ENCODE measurements at places on chromosomes 12 and 14.
A peak's percentile ranks its signal among the peaks of the same experiment; 100 is the strongest.

DNA sequence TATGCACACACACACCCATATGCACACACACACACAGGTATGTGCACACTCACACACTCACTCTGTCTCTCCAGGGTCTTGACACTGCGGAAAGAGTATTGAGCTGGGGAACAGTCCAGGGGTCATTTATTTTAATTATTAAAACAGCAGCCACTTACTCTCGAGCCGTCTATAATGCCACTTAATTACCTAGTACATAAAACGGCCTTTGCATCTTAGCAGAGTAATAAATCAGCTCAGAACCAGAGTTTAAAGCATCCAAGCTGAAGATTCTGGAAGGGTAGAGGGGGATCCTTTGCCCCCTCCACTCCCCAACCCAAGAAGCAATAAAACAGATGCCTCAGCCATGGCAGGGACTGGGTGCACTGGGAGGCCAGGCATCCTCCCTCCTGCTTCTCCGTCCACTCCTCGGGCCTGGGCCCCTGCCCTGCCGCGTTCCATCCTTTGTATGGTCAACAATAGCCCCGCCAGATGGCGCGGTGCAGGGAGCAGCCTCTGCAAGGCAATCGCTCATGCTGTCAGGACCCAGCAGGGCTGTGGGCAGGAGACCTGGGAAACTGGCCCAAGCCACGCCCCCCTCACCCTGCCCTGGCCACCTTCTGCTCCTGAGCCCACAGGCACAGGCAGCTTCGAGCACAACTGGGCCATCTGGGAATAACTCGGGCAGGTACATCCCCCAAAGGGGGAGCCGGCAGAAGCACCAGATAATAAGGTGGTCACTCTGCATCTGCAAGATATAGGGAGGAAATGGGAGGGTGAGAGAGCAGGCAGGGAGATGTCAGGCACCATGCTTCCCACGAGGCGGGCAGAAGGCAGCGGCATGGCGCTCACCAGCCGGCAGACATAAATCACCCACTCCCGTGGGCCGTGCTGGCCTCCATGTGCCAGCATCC, 40.9 kb downstream of the CCDC85C start:
- no peak for DNase-seq

DNA sequence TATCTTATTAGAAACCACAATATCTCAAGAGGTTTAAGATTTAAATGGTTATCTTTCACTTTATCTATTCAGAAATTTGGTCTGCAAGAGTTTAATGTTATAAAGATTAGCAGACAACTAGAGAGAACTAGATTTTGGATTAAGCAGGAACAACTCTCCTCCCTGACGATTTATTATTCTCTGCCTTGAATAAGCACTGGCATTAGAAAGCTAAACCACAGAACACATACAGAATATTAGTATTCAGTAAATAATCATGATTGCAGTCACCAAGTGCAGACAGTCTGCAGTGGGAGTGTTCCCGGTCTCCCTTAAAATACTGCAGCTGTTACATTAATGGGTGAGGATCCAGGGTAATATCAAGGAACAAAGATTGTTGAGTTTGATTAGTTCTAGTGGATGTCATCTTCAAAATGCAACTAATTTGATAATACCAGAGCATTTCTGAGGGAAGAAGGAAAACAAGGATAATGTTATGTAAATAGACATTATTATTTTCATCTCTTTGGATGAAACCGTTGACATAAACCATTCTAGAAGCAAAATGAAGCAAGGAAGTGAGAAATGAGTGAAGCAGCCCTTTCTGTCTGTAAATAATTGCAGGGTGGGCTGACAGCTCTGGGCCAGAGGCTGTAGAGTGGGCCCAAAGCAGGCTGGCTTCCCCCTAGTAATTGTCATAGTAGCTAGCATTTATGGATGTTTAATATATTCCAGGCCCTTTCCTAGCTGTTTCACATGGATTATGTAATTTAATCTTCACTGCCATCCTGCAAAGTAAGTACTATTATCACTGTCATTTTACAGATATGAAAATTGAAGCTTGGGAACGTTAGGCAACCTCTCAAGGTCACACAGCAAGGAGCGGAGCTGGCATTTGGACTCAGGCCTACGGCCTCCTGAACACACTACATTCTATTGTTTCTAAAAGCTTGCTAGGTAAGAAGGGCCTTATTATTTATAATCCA, 79.4 kb downstream of the DYRK2 start:
- DNase-seq: no peak

- DNase-seq: peak; percentile 15
Observed at GRCh38 chr14:101222362-101223070, 319.0 kb upstream of the RTL1 start.

DNA sequence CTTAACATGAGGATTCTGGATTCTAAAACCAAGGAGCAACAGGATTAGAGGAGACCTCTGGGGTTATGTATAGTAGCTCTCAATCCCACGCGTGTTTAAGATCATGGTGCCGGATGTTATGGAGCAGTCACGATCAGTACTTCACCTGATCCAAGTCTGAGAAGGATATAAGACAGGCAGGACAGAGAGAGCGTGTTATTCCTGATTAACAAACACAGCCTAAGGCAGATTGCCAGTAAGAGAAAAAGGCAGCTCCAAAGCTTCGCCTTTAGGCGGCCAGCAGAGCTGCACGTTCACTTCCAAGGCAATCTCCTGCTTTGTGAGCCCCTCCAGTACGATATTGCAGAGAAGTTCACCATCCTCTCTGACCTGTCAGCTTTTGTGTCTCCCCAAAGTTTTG, 5.5 kb downstream of the SETD3 start:
- DNase-seq: peak; percentile 42

GRCh38 chr12:113242026-113242418, 20.8 kb downstream of the TPCN1 start:
- DNase-seq: peak; percentile 28

GRCh38 chr12:41467591-41468325, 279.6 kb downstream of the PDZRN4 start:
- DNase-seq: no peak

GRCh38 chr12:72453550-72453949, 181.4 kb downstream of the TRHDE start:
- DNase-seq: no peak

DNA sequence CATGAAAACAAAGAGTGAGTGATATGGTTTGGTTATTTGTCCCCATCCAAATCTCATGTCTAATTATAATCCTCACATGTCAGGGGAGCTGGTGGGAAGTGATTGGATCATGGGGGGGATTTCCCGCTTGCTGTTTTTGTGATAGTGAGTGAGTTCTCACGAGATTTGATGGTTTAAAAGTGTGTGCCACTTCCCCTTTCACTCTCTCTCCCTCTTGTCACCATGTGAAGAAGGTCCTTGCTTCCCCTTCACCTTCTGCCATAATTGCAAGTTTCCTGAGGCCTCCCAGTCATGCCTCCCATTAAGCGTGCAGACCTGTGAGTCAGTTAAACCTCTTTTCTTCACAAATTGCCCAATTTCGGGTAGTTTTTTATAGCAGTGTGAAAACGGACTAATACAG, 2.1 kb upstream of the ATXN7L3B start:
- DNase-seq: no peak

DNA sequence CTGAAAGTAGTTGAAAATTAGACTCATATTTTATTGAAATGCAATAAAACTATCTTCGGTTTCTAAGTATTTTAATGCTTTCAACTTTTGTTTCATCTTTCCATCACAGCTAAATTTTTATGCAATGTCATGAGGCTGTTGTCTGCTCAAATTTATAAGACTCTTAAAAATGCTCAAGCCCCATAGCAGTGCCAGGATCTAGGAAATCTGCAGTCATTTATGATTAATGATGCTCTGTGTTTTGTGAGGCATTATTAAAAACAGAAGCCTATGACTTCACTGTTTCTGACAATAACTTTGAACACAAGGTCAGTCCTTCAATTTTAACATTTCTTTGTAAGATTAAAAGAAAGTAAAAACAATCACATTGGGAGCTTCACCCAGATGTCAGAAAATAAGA, 112.5 kb downstream of the ALX1 start:
- no peak for DNase-seq

DNA sequence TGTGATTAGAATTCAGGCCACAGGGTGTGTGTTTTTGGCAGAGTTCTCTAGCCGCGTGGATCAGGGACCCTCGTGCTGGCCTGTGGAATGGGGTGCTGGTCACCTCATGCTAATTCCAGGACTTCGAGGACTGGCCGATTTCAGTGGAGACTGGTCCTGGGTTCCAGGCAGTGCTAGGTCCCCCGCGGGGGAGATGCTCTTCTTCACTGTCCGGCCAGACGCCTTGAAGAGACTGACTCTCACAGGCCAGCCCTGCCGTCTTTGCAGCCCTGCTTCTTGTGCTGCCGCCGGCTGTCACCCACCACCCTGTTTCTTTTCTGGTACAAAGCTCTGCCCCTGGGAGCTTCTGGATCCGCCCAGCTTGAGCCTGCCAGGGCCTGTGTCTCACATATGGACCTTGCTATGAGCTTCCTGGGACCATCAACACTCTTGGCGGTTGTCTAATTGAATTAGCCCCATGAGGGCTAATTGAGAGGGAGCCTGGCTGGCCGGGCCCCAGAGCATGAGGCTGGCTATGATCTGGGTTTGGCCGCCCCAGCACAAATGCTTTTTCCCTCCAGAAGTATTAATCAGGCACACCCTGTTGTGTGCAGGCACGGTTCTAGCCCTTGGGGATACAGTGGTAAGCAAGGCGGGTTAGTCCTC, 8.2 kb downstream of the MLXIP start:
- peak; percentile 65 for DNase-seq

- peak; percentile 78 for DNase-seq
Observed at GRCh38 chr12:28872654-28873268, 276.3 kb upstream of the FAR2 start.

- no peak for DNase-seq
Observed at GRCh38 chr12:109902891-109903418, 2.9 kb downstream of the TCHP start.

DNA sequence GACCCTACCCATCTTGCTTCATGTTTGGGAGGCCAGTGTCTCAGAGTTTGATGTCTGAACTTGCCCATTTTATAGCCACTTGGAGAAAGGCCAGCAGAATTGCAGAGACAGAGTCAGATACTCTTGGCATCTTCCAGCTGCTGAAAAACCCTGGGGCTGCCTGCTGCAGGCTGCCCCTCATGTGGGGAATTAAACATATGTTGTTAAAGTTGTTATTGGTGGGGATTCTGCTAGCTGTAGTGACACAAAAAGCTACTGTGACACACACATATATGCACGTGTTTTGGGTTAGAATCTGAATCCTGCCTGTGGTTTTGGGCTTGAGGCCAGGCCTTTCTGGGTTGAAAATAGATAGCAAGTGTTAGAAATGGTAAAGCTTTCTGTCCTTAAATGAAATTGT, 1288.4 kb downstream of the AACS start:
- no peak for DNase-seq

GRCh38 chr14:89702073-89702875, 252.3 kb downstream of the EFCAB11 start:
- no peak for DNase-seq

- DNase-seq: no peak
Observed at GRCh38 chr12:20245491-20245890, 122.8 kb upstream of the PDE3A start.

DNA sequence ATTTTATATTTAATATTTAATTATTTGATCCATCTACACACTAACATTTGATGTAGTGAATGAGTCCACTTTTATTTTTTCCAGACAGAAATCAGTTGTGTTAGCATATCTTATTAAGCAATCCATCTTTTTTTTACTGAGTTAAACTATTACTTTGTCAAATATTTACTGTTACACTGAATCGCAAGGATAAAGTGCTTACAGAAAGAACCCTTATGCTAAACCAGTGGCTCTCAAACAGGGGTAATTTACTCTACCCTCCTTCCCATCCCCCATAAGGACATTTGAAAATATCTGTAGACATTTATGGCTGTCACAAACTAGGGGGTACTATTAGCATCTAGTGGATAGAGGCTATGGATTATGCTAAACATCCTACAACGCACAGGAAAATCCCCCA, 508.2 kb downstream of the C12orf50 start:
- no peak for DNase-seq

DNA sequence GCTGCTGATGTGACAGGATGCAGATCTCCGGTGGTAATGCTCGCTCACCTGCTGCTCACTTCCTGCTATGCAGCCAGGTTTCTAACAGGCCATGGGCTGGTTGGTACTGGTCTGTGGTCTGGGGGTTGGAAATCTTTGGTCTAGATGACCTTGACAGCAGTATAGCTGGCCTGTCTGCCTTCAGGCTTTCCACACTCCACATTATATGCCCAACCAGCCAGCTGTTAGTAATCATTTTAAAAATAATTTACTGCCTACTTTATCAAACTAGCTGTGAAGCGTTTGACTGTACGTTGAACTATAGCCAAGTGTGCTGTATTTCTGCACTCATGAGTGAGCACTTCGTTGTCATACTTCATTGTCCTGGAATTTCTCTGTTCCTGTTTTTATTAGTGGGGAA, 424.0 kb upstream of the GARIN6 start:
- no peak for DNase-seq

GRCh38 chr12:13038491-13039161, 5.6 kb upstream of the FAM234B start:
- no peak for DNase-seq

DNA sequence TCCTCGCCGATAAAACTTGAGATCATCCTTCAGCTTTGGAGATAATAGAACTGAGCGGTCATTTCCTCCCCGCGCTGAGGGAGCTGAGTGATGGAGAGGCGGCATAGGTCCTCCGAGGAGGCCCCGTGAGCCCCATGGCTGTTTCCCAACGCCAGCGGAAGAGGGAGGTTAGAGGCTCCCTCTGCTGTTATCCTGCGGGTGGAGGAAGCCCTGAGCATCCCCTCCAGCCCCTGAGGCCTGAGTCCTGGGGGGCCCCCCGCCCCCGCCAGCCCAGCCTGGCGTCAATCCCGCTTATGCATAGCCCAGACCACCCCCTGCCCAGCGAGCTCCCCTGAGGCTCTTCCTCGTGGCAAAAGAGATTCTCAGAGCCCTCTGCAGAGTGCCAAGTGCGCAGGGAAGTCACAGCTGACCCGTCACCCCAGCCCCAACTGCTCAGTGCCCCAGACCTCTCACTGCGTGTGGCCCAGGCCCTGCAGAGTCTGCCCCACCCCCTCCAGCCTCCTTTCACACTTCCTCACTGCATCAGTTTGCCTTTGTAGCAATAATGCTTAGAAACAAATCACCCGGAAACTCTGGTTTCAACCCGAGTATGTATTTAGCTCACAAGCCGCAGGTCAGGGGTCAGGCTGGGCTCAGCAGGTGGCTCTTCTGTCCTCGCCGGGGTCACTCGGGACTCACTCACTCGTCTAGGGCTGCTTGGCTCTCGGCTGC, 44.7 kb upstream of the GALNT9 start:
- no peak for DNase-seq

- DNase-seq: no peak
Observed at GRCh38 chr12:117897372-117898161, 71.2 kb downstream of the KSR2 start.

- no peak for DNase-seq
Observed at GRCh38 chr14:85315290-85315689, 214.7 kb upstream of the FLRT2 start.

GRCh38 chr12:3565985-3566384, 75.0 kb downstream of the PRMT8 start:
- no peak for DNase-seq

DNA sequence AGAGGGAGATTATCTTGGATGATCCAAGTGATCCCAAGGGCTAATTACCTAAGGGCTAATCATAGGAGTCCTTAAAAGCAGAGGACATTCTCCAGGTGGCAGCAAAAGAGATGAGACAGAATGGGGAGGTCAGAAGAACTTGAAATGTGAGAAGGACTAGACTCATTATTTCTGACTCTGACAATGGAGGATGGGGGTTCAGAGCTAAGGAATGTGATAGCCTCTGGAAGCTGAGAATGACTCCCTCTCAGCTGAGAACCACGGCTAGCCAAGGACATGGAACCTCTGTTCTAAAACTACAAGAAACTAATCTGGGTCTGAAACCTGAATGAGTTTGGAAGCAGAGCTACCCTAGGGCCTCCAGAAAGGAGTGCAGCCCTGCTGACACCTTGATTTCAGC, 35.6 kb upstream of the ANKS1B start:
- peak; percentile 46 for DNase-seq
